ENCODE measurements at places on chromosomes 5 and 9.

GRCh38 chr9:81719972-81720371 lies 30.6 kb upstream of the TLE1 start:
- DNase-seq, result no peak

DNA sequence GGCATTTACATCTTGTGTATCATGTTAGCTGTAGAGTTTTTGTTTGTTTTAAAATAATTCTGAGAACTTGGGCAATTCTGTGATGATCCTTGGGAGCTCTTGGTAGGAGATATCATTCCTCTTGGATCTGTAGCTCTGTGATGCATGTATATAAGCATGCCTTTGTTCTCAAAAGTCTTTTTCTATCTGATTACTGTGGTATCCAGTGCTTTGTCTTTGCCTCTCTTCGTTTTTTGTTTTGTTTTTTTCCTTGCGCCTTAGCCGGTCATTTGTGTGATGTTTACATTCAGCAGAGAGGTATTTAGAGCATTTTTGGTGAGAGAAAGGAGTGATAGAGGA lies 110.0 kb downstream of the PAM start:
- DNase-seq, result no peak

- no peak for DNase-seq
Measured at GRCh38 chr9:119003201-119003611, 366.0 kb downstream of the BRINP1 start.

DNA sequence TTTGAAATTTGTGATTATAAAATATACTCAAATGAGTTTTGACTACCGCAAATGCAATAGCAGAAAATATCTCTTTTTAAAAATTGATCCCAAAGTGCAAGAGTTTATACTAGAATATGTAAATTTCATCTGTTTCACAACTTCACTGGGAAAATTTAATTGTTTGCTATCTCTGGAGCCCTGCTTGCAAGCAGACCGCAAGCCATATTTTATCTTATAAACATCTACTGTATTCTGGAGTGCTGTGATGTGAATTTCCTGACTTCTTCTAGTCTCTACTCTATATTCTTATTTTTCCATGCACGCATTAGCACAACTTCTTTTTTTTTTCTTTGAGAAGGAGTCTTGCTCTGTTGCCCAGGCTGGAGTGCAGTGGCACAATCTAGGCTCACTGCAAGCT lies 98.7 kb downstream of the DROSHA start:
- DNase-seq, result no peak

DNA sequence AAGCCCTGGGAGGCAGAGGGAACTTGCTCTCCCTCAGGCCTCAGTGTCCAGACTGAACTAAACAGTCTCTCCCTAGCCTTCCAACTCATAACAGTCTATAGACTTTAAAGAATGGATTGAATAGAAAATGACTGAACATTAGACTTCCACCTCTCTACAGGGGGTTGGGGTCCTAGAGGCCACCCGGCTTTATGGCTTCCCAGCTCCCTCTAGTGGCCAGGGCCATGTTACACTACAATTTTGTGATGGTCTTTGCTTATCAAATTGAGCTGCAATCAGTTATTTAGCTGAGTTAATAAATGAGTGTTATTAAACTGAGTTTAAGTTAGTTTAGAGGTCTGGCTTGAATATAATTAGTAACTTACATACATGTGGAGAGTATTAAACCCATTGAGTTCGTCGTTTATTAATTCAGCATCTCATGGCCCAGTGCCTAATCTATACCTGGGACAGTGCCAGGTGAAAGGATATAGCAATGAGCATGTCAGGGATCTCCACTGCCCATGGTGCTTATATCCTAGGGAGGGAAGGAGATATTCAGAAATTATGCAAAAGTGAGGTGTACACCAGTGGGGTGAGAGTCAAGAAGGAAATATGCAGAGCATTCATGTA lies 105.2 kb downstream of the SH3TC2 start:
- no peak for DNase-seq

GRCh38 chr5:155834271-155834975 lies 492.5 kb upstream of the SGCD start:
- DNase-seq, result no peak

- no peak for DNase-seq
Measured at GRCh38 chr9:93033531-93033930, 25.0 kb upstream of the SUSD3 start.

DNA sequence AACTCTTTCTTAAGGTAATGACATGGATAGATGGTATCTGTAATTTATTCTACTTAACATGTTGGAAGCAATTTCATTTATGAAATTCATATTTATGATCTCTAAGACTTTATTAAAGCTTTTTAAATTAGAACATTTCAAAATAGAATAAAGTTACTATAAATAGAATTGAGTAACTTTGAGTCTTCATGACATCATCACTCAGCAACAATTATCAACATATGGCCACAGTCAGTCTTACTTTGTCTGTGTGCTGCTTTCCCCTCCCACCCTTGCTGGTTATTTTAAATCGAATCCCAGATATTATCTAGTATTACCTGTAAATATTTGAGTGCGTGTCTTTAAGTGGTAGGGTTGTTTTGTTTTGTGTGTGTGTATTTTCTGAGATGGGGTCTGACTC lies 65.2 kb downstream of the IPO11 start:
- DNase-seq, result no peak

DNA sequence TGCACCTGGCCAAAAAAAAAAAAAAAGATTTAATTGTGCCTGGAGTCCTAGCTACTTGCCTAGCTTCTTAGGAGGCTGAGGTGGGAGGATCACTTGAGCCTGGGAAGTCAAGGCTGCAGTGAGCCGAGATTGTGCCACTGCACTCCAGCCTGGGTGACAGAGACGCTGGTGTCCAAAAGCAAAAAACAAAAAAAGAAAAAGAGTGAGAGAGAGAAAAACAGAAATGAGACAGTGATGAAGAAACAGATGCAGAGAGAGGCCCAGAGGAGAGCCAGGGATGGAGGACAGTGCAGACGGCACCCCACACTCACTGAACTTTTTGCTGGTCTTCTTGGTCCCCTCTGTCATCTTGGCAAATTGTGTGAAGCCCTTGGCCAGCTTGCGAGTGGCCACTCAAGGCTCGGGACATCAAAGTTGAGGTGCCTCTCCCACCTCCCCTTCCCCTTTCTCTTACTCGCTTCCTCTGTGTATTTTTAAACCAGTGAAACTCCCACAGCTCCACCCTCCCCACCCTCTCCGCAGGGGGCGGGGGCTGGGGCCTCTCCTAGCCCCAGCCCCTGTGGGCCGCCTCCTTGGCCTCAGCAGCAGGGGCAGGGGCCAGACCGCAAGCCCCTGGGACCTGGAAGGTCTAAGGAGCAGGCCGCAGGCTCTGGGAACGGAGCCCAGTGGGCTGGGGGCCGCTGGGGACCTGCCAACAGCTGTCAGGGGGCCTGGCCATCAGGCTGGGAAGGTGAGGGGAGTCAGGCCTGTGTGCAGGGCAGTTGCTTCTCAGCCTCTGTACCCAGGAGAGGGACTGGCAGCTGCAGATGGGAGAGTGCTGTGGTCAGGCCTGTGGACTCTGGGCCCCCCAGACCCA lies at the start of gene SH2D3C:
Gene SH2D3C (minus strand): TSS at position 387 of the 856 bp plus-strand sequence. CDS start 39 bp downstream, at position 348.
- DNase-seq, result no peak
